ENCODE measurements at places on chromosomes 4 and X.

GRCh38 chr4:101156619-101157310 lies 190.6 kb downstream of the PPP3CA start:
- DNase-seq = no peak

DNA sequence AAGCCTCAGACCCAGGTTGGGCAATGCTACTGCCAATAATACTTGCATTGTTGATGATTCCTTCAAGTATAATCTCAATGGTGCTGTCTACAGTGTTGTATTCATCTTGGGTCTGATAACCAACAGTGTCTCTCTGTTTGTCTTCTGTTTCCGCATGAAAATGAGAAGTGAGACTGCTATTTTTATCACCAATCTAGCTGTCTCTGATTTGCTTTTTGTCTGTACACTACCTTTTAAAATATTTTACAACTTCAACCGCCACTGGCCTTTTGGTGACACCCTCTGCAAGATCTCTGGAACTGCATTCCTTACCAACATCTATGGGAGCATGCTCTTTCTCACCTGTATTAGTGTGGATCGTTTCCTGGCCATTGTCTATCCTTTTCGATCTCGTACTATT lies 7.4 kb downstream of the LPAR4 start:
- no peak for DNase-seq

DNA sequence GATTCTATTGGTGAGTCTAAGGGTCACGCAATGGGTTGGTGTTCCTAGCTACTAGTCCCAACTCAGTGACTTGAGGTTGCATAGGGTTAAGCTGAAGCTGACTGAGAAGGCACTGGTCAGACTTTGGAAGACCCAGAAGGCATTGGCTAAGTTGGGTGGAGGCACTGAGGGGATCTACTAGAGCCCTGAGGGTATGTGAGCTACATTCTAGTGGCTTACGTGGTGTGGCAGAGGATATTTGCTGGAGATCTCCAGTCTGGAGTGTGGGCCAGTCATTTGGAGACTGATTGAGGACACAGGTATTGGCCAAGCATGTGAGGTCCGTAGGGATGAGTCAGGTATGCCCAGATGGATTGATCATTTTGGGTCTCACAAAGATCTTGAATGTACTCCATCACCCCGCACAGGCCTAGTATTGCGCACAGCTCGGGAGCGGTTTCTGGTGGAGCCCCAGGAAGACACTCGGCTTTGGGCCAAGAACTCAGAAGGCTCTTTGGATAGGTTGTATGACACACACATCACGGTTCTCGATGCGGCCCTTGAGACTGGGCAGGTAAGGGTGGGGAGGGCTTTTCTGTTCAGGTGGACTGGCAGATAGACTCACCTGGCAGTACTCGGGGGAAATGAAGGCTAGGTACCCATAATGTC lies 7.2 kb downstream of the USP11 start:
- no peak for DNase-seq

- no peak for DNase-seq
These were observed 15.3 kb downstream of the NPY1R start for GRCh38 chr4:163317110-163317509.

DNA sequence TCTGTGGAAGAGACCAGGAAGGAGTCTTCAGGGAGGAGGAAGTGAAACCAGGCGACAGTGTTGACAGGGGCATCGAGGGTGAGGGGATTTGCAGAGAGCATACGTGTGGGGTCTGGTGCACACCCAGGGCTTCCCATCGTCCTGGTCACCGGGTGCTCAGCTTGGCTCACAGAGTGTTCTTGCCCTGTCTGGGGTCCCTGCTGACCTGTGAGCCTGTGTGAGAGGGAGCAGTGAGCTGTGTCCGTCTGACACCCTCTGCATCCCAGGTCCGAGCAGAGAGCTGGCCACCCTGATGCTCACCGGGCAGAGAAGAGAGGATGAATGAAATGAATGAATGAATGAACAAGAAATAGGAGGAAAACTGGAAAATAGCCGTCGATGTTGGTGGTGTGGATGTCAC lies 46.5 kb downstream of the CPZ start:
- DNase-seq = no peak

DNA sequence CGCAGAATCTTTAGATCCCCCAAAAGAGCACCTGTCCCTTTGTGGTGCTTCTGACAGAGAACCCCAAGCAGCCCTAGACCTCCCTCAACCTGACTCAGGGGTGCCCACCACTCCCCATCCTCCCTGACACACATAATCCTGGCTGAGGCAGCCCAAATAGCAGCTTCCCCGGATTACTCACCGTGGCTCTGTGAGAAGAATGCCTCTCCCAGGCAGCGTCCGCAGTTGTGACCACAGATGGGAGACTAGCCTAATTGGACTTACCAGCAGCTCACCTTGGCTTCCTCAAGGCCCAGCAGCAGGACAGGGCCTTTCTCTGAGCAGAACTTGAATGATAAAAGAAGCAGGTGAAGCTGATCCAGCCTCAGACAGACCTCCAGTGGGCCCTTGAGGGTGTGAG lies 10.3 kb upstream of the ODAPH start:
- DNase-seq = no peak

- DNase-seq = no peak
These were observed 1065.7 kb upstream of the PABPC4L start for GRCh38 chr4:135267148-135267865.

- DNase-seq = no peak
These were observed 160.3 kb downstream of the CXXC4 start for GRCh38 chr4:104334410-104334809.

- DNase-seq = no peak
These were observed 35.2 kb downstream of the ABLIM2 start for GRCh38 chr4:8123389-8123788.

DNA sequence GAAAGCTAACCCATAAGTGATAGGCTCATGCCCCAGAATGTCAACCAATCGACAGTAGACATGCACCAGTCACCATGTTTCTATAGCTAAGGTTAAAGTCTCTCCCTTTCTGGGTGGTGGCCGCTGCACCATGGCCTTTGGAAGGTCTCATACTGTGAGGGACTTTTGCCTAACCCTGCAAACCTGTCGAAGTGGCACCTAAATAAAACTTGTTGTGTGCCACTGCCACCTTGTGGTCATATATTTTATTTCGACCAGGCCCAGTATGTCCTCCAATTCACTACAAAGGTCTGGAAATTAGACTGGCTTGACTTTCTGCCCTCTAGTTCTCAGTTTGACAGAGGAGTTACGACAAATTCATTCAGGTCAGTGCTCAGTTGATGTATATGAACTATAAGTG lies 163.1 kb downstream of the SMARCA1 start:
- no peak for DNase-seq

- no peak for DNase-seq
These were observed 142.5 kb downstream of the PPARGC1A start for GRCh38 chr4:23747281-23747735.

GRCh38 chr4:37304612-37305011 lies 60.1 kb downstream of the NWD2 start:
- DNase-seq = no peak

- no peak for DNase-seq
These were observed 9.6 kb downstream of the DCX start for GRCh38 chrX:111402344-111402743.

GRCh38 chr4:155187989-155188388 lies 20.4 kb upstream of the NPY2R start:
- no peak for DNase-seq

DNA sequence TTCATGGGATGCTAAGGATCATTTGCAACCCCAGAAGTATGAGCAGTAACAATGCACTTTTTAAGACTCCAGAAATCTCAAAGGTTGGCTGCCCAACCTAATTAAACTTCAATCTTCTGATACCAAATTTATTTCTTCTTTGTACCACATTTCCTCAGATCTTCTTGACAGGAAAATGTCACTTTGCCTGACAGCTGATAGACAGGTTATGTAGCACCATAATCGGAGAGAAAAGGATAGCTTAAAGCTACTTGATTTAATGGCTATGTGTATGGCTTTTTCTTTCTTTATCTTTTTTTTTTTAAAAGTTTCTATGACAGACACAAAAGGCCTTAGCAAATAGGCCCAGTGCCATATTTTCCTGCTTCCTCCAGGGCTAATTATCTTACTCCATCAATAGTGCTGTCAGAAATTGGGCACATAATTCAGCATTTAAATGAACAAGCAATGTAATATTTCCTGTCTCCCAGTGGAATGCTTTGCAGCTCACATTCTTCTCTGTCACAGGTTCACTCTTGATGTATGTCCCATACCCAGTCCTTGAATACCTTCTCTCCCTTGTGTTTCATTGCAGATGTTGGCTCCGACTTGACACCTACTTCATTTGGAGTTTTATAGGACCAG lies 795.7 kb downstream of the ADGRL3 start:
- DNase-seq = no peak

DNA sequence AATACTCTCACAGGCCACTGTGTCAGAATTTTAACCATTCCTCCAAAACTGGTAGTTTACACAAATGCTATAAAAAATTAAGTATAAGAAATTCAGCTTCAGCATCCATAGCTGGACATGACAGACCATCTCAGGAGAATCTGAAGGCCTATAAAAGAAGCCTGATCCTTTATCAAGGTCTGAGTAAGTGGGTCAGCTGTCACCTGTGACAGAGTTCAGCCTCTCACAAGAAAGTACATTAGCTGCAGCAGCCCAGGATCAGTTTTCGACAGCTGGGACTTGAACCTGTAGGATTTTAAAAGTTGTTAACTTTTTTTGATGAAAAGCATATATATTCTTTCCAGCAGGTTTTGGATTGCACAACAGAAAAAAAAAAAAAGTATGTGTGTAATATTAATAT lies 60.7 kb downstream of the PPP3CA start:
- no peak for DNase-seq

DNA sequence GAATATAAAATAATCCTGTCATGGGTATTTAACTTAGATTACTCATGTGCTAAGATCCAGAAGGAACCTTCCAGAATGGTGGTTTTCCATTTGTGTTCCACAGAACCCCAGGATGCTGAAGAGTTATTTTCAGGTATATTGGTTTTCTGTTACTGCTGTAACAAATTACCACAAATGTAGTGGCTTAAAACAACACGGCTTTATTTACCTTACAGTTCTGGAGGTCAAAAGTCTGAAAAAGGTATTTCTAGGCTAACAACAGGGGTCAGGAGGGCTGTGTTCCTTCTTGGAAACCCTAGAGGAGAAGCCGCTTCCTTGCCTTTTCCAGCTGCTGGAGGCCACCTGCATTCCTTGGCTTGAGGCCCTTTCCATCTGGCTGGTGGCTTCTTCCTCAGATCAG lies 57.9 kb upstream of the HPSE start:
- DNase-seq = no peak

GRCh38 chr4:107349266-107349665 lies 313.2 kb upstream of the DKK2 start:
- no peak for DNase-seq

GRCh38 chr4:26931966-26932365 lies 71.3 kb downstream of the STIM2 start:
- no peak for DNase-seq

- DNase-seq = no peak
These were observed 112.5 kb downstream of the PALLD start for GRCh38 chr4:168609369-168609768.

GRCh38 chr4:150960818-150961217 lies 54.3 kb downstream of the LRBA start:
- DNase-seq = no peak

GRCh38 chr4:24722026-24722568 lies 73.3 kb upstream of the SOD3 start:
- DNase-seq = no peak

DNA sequence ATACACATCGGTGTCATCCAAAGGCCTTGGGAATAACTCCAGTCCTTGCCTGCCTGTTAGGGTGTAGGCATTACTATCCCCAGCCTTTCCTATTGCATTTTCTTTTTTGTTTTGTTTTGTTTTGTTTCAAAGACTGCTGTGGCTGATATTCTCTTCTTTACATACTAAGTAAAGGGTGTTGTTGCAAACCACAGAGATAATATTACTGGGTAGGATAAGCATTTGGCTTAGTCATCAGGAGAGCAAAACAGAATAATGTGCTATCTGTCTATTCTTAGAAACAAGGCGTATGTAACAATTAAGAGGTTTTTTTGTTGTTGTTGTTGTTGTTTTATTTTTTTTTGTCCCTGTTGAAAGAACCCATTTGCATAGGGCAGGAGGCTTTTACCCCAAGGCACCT lies 41.8 kb downstream of the UGT2B28 start:
- no peak for DNase-seq

GRCh38 chrX:48025561-48025960 lies 18.8 kb downstream of the SPACA5 start:
- DNase-seq = no peak

GRCh38 chrX:151870602-151871001 lies 42.1 kb upstream of the MAGEA4 start:
- no peak for DNase-seq

GRCh38 chr4:22471999-22472461 lies 43.8 kb downstream of the ADGRA3 start:
- no peak for DNase-seq

DNA sequence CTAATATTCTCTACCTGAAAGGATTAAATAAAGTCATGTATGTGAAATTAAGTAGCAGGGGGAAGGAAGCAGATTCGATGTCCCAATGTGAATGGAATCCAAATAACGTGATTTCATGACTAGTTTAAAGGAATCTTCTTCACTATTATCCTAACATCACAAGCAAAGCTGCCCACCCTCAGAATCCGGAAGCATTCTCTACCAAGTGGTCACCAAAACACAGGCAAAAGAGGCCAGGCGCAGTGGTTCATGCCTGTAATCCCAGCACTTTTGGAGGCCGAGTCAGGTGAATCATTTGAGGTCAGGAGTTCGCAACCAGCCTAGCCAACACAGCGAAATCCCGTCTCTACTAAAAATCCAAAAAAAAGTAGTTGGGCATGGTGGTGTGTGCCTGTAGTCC lies 212.9 kb downstream of the LDB2 start:
- DNase-seq = no peak

DNA sequence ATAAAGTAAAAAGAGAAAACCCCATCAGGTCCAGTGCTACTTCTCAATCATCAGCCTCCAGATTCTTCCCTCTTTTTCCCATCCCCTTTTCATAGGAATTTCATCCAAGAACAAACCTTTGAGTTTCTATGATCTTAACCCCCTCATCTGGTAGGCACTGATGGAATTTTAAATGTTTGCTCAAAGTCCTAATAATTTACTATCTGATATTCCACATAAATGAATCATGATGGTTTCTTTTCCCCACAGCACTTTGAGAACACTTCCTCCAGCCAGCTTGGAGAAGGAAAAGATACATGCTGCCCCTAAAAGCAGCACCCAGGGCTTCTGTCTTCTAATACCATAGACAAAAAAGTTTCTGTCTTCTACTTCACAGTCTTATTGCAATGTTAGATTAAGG lies 19.4 kb upstream of the KLHL8 start:
- no peak for DNase-seq

Measured in NCI-H187 treated with DMSO at 0.1 percent for 48 hours (cell line).